Pancreas (tissue), 10 donors: ENCODE measurements at places on chromosomes 12 and 14. TPM values are rescaled to one million over a fixed set of nuclear protein-coding genes. Genes with fewer than 3 reads are reported as not detected.

- H3K27ac ChIP-seq: no peak overlapping the region
- H3K4me3 ChIP-seq: no peak overlapping the region
- peaks cover 12% of the 10 kb centered on the region for H3K4me1 ChIP-seq
- no peaks in the 10 kb centered on the region for H3K27me3 ChIP-seq
These were observed 5.5 kb downstream of the SLC38A1 start for GRCh38 chr12:46263140-46264016.

DNA sequence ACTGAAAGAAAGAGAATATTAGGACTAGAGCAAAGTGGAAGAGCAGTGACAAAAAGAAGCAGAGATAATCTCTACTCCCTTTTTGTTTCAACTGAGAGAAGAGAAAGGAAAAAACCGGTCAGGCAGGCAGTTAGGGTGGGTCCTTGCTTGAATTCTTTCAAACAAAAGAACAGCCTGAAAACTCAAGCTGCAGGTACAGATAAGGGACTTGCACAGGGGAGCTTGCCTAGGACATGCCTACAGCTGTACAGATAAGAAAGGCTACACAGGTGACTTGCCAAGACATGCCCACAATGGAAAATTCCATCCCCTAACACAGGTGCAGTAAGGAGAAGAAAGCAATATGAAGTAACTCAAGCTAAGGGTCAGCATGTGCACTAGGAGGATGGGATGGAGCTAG is 532.2 kb upstream of the MIS18BP1 start:
- H3K36me3 ChIP-seq: no peaks in the 10 kb centered on the region
- no peak for DNase-seq
- no peak overlapping the region for H3K27ac ChIP-seq
- no peaks in the 10 kb centered on the region for H3K27me3 ChIP-seq

DNA sequence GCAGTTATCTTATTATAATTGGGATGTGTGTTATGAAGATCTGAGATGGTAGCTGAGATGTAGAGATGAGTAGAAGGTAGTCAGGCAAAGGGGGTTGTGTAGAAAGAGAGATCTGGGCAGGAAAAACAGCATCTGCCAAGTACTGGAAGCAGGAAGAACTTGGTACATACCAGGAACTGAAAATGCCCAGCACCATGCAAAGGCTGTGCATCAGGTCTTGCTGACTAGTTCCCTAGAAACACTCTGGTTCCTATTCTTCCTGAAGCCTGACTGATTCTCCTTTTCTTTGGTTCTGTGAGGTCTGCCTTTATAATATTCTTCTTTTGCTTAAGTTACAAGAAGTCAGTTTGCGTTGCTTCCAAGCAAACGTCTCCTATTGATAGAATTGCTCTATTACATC is 6.7 kb upstream of the NFATC4 start:
- no peaks in the 10 kb centered on the region for H3K27me3 ChIP-seq
- H3K4me3 ChIP-seq: no peak overlapping the region
- H3K36me3 ChIP-seq: no peaks in the 10 kb centered on the region
- H3K27ac ChIP-seq: no peak overlapping the region
- peaks cover 10% of the 10 kb centered on the region for H3K4me1 ChIP-seq
- no peak for DNase-seq

DNA sequence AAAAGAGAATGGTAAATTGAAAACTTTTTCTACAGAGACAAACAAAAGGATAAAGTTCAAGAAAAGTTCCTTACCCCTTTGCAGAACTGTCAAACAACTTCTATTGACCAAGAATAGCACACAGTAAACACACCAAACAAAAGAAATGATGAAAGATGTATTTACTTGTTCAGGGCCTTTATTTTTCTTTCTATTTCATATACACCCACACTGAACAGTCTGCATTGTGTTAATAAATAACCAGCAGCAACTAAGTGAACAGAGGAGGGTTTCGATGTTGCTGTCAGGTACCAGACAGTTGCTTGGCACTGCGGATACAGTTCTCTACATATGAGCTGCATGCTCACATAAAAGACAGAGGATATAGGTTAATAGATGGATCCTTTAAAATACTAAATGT is 122.1 kb downstream of the SOX5 start:
- H3K27ac ChIP-seq: no peak overlapping the region
- no peak for DNase-seq
- H3K27me3 ChIP-seq: no peaks in the 10 kb centered on the region
- no peak overlapping the region for H3K4me3 ChIP-seq
- no peaks in the 10 kb centered on the region for H3K36me3 ChIP-seq

GRCh38 chr12:1790444-1790843 is 29.9 kb upstream of the LRTM2 start:
- peaks cover 2% of the 10 kb centered on the region for H3K36me3 ChIP-seq
- no peaks in the 10 kb centered on the region for H3K4me1 ChIP-seq
- no peak overlapping the region for H3K4me3 ChIP-seq

DNA sequence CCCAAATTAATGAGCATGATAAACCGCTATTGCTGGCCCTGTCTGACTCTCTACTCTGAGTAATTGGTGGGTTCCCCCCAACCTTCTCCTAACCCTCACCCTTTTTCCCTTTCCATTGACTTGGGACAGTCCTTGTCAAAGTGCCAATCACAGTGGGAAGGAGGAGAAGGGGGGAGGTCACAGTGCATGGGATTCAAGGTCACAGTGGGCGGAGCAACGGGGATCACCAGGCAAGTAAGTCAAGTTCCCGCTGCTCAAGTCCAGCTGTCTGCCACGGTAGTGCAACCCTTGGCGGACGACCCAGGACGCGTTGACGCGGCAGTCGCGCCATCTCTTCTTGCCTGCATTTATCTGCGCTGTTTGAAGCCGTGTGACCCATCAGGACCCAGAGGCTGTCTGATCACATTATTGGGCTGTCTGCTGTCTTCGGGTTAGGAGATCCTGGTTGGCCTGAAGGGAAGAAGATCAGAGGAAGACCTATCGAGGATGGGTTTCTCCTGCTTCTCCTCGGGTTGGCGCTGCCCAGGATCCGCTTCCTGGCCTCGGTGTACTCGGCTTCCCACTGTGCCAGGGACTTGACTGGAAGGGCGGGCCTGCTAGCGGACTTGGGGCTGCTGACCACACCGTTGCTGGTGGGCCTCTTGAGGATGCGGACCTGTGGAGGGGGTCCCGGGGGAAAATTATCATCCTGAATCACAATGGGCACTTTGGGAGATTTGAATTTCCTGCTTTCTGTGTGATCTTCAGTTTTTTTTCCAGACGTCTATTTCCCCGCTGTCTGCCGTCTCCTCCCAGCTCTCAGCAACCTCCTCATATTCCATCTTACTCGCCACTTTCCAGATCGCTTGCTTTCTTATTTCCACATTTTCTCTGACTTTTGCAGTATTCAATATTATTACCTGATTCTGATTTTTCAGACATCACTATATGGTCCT is 3.1 kb upstream of the MDM2 start:
- no peaks in the 10 kb centered on the region for H3K27me3 ChIP-seq
- peaks cover 4% of the 10 kb centered on the region for H3K36me3 ChIP-seq
- peak overlapping the region; percentile 22 for H3K27ac ChIP-seq

Gene PZP
- 0.38 TPM for polyA plus RNA-seq
